ENCODE measurements at places on chromosomes 12 and 14. TPM values are rescaled to one million over a fixed set of nuclear protein-coding genes. Genes with fewer than 3 reads are reported as not detected.

Gene HOXC12
- not detected for total RNA-seq

Gene NT5DC3
- total RNA-seq = 27.6 TPM

Gene TMEM253
- total RNA-seq = not detected

Gene TRIM9
- 0.62 TPM for total RNA-seq

Gene SLCO1B1
- not detected for total RNA-seq

Gene SEL1L
- 288 TPM for total RNA-seq

Gene PPFIA2
- total RNA-seq = 6.2 TPM

Gene RASAL1
- total RNA-seq = not detected

Measured in uterine smooth muscle cell (primary cell).